Thoracic aorta (tissue), 2 donors: ENCODE measurements at places on chromosomes 3 and 15. TPM values are rescaled to one million over a fixed set of nuclear protein-coding genes. Genes with fewer than 3 reads are reported as not detected.

DNA sequence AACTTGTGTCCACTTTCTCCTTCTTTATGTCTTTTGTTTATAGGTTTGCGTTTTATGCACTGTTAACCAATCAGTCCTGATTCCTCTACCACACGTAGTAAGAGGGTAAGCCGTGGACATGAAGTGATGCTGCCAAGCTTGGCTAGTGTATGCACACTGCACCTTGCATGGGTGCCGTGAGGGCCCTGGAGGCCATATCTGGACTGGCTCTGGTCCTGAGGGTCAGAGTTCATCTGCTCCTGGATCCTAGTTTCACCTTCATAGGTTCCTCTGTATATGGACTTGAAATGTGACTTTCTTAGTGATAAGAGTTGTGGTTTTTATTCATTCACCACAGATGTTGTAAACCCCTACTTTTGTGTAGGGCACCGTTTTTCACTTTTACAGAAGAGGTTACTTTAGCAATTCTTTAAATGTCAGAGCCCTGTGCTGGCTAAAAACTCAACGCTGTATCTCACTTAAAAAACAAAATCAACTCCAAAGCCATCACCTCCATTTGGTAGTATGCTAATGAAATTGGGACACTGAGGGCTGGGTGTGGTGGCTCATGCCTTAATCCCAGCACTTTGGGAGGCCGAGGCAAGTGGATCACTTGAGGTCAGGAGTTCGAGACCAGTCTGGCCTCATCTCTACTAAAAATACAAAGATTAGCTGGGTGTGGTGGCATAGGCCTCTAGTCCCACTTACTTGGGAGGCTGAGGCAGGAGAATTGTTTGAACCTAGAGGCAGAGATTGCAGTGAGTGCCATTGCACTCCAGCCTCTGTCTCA, 22.9 kb downstream of the SIAH2 start:
- no peak for DNase-seq

GRCh38 chr15:31230630-31231485, 95.8 kb upstream of the KLF13 start:
- no peak for DNase-seq

DNA sequence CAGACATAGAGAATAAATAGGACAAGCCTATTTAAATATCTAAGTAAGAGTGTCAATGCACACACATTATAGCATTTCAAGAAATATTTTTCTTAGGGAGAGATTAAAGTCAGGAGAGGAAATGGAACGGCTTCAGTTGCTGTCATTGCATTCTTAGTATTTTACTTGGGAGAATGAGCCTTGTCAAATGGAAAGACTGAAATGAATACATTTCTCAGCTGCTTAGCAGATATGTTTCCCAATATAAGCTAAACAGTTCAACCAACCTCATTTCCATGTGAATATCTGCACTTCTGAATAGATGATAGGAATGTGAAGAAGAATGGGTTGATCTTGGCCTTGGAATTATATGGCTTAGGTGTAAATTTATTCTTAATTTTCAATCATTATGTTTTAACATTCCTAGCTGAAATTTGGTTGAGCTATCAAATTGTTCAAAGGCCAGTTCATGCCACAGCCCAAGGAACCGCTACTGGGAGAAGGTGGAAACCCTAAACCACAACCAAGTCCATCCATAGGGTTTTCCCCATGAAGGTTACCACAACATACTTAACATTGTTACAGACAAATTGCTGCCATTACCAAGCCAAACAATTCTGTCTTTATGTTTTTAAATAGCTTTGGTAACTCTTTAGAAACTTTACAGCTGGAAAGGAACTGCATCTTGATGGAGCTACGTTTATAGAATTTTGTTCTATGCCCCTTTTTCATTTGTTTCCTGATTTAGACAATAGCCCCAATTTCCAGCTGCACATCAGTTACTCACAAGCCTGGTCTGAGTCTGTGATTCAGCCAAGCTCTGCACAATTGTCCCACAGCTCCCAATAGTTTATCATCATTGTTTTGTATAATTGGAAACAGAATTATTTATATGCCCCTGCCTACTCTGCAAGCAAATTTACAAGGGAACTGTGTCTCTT, 459.6 kb downstream of the MECOM start:
- DNase-seq = no peak

GRCh38 chr3:100540791-100541334, 48.4 kb downstream of the TMEM45A start:
- no peak for DNase-seq

DNA sequence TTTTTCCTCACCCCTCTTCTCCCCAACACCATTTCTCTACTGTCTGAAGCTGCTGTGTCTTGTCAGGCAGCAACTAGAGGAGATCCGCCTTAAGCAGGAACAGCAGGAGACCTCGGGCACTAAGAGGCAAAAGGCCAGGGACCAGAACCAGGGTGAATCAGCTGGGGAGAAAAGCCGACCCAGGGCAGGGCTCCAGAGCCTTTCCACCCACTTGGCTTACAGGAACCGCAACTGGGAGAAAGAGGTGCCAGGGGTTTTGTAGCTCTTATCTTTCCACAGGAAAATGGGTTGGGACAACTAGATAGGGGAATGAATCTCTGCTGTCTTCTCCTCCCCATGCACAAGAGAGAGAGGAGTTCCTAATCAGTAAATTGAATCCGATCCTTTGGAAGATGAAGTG, 3.0 kb upstream of the NGRN start:
- no peak for DNase-seq

GRCh38 chr15:40258544-40258943, 19.7 kb downstream of the PAK6 start:
- DNase-seq = no peak

DNA sequence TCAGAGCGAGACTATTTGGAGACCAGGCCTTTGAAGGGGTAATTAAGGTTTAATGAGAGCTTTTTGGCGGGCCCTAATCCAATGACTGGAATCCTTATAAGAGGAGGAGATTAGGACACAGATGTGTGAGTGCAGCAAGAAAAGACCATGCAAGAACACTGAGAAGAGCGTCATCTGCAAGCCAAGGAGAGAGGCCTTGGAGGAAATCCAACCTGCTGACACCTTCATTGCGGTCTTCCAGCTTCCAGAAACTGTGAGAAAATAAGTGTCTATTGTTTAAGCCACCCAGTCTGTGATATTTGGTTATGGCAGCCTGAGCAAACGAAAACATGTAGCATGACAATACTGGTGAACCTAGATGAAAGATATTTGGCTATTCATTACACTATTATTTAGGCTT, 23.0 kb upstream of the MUSTN1 start:
- no peak for DNase-seq

DNA sequence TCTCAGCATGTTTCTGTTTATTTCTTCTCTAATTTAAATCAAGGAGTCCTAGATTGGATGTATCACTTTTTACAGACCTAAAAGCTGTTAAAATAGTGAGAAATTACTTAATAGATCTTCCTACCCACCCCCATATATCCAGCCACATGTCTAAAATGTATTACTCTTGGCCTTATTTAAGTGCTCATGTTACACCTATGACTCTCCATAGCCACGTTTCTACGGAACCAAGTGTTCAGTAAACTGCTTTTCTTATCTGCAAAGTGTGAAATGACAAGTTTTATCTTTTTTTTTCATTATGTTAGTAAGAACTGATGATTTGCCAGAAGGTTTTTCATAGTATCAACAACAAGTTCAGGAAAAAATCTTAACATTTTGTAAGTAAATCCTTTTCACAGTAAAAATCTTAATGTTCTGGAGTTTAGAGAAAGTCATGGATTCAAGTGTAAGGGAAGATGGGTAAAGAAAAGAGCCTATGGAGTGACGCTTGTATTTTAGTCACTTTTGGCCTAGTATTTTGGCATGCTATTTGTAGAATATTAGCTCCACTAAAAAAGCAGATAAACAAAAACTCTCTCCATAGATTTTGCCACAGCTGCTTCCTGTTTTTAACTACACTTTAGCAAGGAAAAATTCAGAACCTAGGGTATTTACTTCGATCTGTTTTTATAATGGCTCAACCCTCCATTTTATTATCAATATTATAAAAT, 41.2 kb upstream of the IGSF10 start:
- DNase-seq = no peak

- no peak for DNase-seq
These were observed 928.1 kb downstream of the TUSC7 start for GRCh38 chr3:117637666-117638065.

- no peak for DNase-seq
These were observed 28.8 kb upstream of the HDAC11 start for GRCh38 chr3:13451301-13451673.

DNA sequence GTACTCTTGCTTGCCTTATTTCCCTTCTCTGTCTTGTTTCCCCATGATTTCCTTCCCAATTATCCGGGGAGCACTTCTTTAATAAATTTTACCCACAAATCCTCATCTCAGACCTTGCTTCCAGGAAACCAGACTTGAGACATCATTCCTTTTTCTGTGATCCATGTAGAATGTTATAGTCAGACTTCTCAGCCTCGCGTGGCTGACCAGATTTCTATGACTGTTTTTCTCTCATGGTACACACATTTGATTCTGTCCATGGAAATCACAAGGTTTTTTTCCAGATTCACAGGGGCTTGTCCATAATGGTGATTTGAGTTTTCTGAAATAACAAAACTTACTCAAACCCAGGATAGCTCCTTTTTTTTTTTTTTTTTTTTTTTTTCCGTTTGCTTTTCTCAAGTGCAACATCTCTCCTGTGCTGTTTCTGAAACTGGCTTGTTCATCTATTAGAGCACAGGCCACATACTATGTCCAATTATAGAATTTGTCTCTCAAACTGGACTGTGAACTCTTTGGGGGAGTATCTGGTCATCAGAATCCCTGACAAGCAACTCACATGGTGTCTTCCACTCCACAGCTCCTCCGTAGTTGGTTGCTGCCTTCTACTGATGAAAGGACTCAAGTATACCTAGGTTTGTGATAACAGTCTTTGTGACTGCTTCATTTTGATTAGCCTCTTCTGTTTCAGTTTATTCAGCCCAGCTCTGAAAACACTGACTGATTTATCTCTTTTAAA, 50.8 kb downstream of the RBMS3 start:
- DNase-seq = no peak

GRCh38 chr3:54827776-54828175, 100.1 kb downstream of the LRTM1 start:
- DNase-seq = no peak

DNA sequence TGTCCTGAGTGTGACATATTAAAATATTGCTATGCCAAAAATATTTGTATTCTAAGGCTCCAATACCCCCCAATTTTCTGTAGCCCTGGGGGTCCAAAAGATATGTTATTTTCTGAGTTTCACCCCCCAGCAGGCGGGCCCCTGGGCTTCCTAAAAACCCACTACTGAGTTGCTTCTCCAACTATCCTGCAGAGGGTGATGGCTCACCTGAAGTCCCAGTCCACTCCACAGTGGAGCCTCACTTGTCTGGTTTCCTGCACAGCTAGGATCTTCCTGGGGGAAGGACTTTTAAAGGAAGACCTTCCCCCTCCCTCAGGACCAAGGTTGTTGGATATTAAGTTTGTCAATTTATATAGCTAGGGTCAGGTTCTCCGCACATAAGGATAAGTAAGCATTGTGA, 1181.4 kb downstream of the ROBO2 start:
- no peak for DNase-seq

SH2D7 gene
- total RNA-seq = not detected

ZCWPW2 gene
- 0.81 TPM for total RNA-seq

DUOXA1 gene
- not detected for total RNA-seq

FSIP1 gene
- total RNA-seq = 0.14 TPM

ECE2 gene
- total RNA-seq = not detected

PPP1R14D gene
- total RNA-seq = not detected

STT3B gene
- total RNA-seq = 99.0 TPM
